Pancreas (tissue), 10 donors: ENCODE measurements at places on chromosomes 7 and 10. TPM values are rescaled to one million over a fixed set of nuclear protein-coding genes. Genes with fewer than 3 reads are reported as not detected.

The CYP3A4 gene
- 0.60 TPM for total RNA-seq

DNA sequence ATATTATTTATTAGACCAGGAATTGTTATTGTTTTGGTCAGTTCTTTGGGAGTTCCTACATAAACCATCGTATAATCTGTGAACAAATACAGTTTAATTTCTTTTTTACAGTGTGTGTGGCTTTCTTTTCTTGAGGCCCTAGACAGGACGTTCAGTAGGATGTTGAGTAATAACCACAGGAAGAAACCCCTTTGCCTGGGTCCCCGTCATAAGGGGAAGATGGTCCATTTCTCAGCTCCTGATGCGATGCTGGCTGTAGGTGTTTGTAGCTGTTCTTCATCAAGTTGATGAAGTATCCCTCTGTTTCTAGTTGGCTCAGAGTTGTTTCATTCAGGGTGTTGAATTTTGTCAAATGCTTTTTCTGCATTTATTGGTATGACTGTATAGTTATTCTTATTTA lies 219.7 kb upstream of the ADARB2 start:
- no peak overlapping the region for H3K27ac ChIP-seq
- H3K36me3 ChIP-seq, result no peaks in the 10 kb centered on the region
- DNase-seq, result no peak
- H3K27me3 ChIP-seq, result no peaks in the 10 kb centered on the region
- H3K4me1 ChIP-seq, result no peaks in the 10 kb centered on the region

The TSPAN12 gene
- total RNA-seq, result 5.2 TPM

DNA sequence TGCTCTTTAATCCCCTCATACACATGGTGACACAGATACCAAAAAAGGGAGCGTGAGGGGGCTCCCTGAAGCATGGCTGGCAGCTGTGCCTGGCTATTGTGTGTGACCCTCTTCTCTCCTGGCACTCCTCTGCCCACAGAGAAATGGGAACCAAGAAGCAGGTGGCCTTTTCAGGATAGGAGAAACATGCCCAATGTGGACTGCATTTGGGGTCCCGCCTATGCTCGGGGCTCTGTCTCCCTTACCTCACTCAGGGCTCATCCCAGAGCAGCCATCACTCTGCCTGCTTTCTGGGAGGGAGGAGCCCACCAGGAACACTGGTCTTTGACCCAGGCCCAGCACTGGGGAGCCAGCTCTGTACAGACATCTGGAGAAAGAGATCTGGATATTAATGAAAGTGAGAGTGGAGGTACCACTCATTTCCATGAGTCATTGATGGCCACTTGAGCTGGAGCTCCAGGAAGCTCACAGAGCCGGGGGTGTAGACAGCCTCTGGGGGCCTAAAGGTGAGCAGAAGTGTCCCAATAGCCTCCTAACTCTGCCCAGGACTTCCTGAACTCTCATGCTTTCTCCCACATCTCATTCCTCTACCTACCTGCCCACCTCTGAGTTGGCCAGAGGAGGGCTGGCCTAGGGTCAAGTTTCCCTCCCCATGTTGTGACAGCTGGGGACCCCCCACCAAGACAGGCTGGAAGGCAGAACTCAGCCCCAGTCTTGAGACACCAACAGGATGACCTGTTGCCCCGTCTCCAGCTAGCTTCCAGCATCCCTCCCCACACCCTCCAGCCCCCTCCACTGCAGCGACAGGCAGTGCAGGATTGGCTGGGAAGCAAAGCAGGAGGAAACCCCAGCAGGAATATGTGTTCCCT lies 42.6 kb downstream of the DRGX start:
- DNase-seq, result no peak
- H3K27me3 ChIP-seq, result no peaks in the 10 kb centered on the region
- no peaks in the 10 kb centered on the region for H3K4me1 ChIP-seq
- no peak overlapping the region for H3K4me3 ChIP-seq
- no peak overlapping the region for H3K27ac ChIP-seq

The RNF32 gene
- 0.95 TPM for total RNA-seq

GRCh38 chr7:137626469-137627067 lies 220.2 kb downstream of the DGKI start:
- H3K4me3 ChIP-seq, result no peak overlapping the region
- H3K4me1 ChIP-seq, result no peaks in the 10 kb centered on the region
- H3K27me3 ChIP-seq, result no peaks in the 10 kb centered on the region
- H3K27ac ChIP-seq, result no peak overlapping the region

DNA sequence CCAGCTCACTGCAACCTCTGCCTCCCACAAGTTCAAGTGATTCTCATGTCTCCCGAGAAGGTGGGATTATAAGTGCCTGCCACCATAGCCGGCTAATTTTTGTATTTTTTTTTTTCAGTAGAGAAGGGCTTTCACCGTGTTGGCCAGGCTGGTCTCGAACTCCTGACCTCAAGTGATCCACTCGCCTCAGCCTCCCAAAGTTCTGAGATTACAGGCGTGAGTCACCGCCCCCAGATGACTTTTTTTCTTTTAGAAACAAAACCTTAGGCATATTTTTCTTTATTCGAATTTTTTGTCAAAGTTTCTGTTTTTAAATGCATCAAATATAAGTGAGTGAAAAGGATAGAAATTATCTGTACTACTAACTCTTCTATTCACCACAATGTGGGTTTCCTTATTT lies 113.1 kb downstream of the LRRC4 start:
- no peaks in the 10 kb centered on the region for H3K27me3 ChIP-seq
- no peak overlapping the region for H3K27ac ChIP-seq
- no peak for DNase-seq
- H3K4me3 ChIP-seq, result no peak overlapping the region

- H3K27ac ChIP-seq, result no peak overlapping the region
- H3K4me3 ChIP-seq, result no peak overlapping the region
- H3K27me3 ChIP-seq, result no peaks in the 10 kb centered on the region
- no peaks in the 10 kb centered on the region for H3K4me1 ChIP-seq
Observed at GRCh38 chr10:78210976-78211375, 177.3 kb downstream of the RPS24 start.

DNA sequence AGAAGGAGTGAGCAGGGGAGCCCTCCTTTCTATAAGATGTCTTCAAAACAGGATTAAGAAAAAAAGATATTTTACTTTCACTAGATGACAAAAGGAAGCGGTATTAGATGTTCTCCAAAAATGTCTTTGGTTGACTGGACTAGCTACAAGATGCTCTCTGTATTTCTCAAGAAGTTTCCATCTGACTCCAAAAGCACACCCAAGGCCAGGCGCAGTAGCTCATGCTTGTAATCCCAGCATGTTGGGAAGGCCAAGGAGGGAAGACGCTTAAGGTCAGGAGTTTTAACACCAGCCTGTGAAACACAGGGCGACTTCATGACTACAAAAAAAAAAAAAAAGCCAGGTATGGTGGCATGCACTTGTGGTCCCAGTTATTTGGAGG lies 84.5 kb downstream of the PIP4K2A start:
- no peak overlapping the region for H3K27ac ChIP-seq
- H3K4me1 ChIP-seq, result no peaks in the 10 kb centered on the region
- no peak for DNase-seq

DNA sequence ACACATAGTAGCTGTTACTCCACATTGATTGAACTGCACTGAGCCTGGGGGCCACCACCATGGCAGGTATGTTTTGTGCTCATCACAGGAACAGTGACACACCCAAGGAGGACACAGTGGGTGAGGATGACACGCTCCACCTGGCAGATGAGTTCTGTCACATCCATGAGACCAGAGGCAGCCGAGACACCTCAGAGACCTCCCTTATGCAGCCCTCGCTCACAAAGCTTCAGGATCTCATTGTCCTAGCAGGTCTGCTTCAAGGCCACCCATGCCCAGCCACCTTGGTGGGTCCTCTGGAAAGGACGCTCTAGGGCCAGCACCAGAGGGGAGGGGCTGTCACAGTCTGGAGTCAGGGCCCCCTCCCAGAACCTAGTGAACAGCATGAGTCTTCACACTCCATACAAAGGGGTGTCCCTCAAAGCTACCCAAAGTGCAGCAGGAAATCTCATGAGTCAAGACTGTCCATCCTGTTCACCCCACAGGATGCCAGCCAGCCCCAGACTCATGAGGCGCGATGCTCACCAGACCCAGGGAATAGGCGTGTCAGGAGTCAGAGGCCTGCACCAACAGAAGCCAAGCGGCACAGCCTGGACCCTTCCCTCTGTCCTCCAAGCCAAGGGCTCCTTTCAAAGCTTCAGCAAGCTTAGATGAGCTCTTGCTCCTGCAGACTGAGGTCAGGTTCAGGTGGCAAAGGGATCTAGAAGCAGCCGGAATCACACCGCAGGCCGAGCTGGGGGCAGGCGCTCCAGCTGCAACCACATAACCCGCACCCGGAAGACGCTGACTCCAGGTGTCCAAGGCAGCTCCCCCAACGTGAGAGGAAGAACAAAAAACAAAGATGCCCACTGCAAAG lies 9.6 kb downstream of the FAM53B start:
- H3K4me3 ChIP-seq, result no peak overlapping the region
- H3K27ac ChIP-seq, result no peak overlapping the region
- H3K4me1 ChIP-seq, result peaks cover 12% of the 10 kb centered on the region
- H3K36me3 ChIP-seq, result no peaks in the 10 kb centered on the region

The HOXA1 gene
- total RNA-seq, result not detected

DNA sequence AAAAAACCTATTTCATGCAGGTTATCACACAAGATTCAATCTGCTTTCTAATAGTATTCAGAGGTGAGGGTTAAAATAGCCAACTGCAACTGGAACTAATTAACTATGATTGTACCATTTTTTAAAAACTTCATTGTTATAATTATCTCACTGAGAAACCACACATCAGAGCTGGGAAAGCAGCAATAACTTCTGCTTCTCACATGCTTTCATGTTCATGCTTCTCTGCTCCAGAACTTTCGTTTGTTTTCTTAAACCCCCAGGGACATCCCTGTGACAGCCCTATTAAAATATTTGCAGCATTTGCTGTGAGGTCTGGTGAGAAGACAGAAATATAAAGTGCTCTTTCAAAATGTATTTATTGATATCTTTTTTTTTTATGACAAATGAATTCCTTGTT lies 389.0 kb upstream of the SORCS1 start:
- DNase-seq, result no peak
- H3K27me3 ChIP-seq, result no peaks in the 10 kb centered on the region
- no peaks in the 10 kb centered on the region for H3K36me3 ChIP-seq
- no peak overlapping the region for H3K27ac ChIP-seq

GRCh38 chr7:99143853-99144672 lies at the start of gene SMURF1:
Gene SMURF1 (minus strand): TSS chr7:99144108. CDS start chr7:99143780, 328 bp downstream.
- H3K27me3 ChIP-seq, result no peaks in the 10 kb centered on the region
- no peaks in the 10 kb centered on the region for H3K36me3 ChIP-seq
- DNase-seq, result peak; percentile 83
- peak within 1 kb of the TSS; percentile 98 for H3K4me3 ChIP-seq
- H3K27ac ChIP-seq, result peak within 1 kb of the TSS; percentile 93

DNA sequence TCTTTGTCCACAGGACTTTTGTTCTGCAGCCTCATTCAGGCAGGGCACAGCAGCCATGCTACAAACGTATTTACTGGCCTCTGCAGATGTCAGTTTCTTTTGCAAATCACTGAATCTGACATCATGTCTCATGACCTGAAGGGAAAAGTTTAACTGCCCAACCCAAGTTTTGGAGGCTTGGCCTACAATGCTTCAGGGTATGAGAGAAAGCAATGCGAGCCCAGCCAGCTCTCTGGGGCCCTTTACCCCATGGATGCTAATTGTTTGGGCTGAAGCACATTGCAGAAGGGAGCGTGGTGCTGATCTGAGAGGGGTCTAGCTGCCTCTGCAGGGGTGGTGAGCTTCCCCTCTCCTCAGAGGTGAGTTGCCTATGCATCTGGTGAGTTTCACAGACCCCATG lies 179.9 kb upstream of the CXCL12 start:
- no peak for DNase-seq
- no peak overlapping the region for H3K27ac ChIP-seq
- no peaks in the 10 kb centered on the region for H3K4me1 ChIP-seq

The VSTM2A gene
- not detected for total RNA-seq

DNA sequence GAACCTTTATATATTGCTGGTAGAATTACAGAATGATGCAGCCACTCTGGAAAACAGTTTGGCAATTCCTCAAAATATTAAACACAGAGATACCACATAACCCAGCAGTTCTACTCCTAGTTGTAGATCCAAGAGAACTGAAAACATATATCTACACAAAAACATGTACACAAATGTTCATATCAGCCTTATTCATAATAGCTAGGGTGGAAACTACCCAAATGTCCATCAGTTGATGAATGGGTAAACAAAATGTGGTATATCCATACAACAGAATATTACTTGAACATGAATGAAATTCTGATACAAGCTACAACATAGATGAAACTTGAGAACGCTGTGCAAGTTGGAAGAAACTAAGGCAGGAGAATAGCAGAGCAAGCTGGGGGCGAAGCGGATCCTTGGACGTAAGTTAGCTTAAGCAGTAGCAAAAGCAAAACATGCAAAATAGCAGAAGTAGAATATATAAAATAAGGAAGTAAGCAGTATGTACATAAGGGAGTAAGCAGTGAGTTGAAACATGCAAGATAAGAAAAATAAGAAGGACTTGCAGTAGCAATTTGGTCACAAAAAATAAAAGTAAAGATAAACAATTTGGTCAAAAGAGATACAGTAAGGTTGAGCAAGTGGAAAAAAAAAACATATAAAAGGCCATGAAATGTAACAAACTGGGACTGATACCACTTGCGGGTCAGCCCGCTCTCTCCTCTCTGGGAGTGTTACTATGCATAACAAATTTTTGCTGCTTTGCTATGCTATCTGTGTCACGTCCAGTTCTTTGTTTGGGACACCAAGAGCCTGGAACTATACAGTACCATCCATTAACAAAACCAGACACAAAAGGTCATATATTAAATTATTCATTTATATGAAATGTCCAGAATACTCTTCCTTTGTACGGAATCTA lies 18.0 kb upstream of the HILPDA start:
- H3K4me3 ChIP-seq, result no peak overlapping the region
- H3K4me1 ChIP-seq, result no peaks in the 10 kb centered on the region
- no peaks in the 10 kb centered on the region for H3K36me3 ChIP-seq

- DNase-seq, result no peak
- no peak overlapping the region for H3K4me3 ChIP-seq
- H3K4me1 ChIP-seq, result no peaks in the 10 kb centered on the region
- no peaks in the 10 kb centered on the region for H3K36me3 ChIP-seq
- no peak overlapping the region for H3K27ac ChIP-seq
Observed at GRCh38 chr7:135584362-135585353, 26.9 kb downstream of the NUP205 start.

DNA sequence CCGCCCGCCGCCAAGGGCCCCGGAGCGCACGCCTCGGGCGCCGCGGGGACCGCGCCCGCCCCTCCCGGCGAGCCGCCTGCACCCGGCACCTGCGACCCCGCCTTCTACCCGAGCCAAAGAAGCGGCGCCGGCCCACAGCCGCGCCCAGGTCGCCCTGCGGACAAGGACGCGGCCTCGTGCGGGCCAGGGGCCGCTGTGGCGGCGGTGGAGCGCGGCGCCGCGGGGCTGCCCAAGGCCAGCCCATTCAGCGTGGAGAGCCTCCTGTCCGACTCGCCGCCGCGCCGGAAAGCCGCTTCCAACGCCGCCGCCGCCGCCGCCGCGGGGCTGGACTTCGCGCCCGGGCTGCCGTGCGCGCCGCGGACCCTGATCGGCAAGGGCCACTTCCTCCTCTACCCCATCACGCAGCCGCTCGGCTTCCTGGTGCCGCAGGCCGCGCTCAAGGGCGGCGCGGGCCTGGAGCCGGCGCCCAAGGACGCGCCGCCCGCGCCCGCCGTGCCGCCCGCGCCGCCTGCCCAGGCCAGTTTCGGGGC lies 3.5 kb downstream of the UNCX start:
- H3K27me3 ChIP-seq, result peaks cover 74% of the 10 kb centered on the region
- H3K36me3 ChIP-seq, result no peaks in the 10 kb centered on the region
- DNase-seq, result no peak

- DNase-seq, result no peak
- peak overlapping the region; percentile 73 for H3K27ac ChIP-seq
- H3K36me3 ChIP-seq, result no peaks in the 10 kb centered on the region
- H3K4me1 ChIP-seq, result peaks cover 89% of the 10 kb centered on the region
Observed at GRCh38 chr10:125149036-125149679, 11.2 kb downstream of the CTBP2 start.

- DNase-seq, result no peak
- no peaks in the 10 kb centered on the region for H3K36me3 ChIP-seq
- no peaks in the 10 kb centered on the region for H3K4me1 ChIP-seq
Observed at GRCh38 chr10:13143766-13144165, 17.6 kb upstream of the MCM10 start.

The BTBD16 gene
- not detected for total RNA-seq
